Activated naive CD8-positive, alpha-beta T cell treated with anti-CD3 and anti-CD28 coated beads, Interleukin-2, amount 50 U/mL, for 16 hours (primary cell): ENCODE measurements at places on chromosomes 12 and 14.

DNA sequence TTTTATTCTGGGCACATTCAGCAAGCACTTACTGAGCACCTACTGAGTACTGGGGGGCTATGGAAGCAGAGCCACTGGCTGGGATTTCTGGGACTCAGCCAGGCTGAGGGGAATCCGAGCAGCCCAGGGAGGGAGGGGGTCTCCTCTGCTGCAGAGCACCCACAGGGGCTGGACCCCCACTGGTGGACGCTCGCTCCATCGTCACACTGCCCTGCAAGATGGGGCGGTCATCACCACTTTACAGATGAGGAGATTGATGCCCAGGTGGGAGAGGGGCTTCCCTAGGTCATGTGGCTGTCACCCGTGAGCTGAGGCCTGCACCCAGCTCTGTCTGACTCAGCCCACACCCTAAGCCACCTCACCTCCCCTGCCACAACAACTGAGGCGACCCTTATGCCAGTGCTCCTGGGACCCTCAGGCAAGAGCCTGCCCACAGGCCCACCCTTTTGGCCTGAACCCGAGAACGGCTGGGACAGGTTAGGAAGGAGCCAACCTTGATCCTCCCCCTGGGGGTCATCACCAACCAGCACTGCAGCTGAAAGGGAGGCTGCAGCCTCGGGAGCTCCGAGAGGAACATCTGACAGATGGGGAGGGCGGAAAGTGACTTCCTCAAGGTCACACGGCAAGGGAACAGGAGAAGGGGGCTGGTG is 74.4 kb downstream of the SERPINA3 start:
- no peak for DNase-seq

DNA sequence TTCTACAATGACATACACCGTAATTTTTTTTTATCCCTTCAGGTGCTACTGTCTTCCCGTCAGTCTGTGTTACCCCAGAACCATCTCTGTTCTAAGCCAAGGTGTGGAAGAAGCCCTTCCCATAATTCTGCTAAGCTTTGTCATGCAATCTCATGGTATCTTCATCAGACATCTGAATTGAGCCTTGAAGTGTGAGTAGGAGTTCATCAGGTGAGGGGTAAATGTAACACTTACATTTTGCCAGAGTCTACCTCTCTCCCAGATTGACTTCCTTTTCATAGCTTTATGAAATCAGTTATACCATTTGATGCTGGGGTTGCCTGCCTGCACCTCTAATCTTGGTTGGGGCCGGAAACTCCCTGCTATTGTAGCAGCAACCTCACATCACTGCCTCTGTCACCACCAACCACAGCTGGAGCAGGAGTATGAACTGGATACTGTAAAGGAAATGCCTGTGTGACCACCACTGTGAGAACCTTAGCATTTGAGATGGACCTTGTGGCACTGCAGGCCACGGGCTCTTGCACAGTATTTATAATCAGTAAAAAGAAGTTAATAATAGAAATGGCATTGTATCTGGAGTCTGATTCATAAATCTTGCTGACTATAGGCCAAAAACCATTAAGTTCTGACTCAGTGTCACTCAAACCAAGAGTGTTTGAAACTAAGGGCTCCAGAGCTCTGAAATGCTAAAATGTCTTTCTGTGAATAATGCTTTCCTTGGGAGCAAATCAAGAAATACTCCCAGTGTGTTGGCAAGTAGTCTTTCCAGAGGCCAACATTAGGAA is 58.7 kb upstream of the STK38L start:
- no peak for DNase-seq

DNA sequence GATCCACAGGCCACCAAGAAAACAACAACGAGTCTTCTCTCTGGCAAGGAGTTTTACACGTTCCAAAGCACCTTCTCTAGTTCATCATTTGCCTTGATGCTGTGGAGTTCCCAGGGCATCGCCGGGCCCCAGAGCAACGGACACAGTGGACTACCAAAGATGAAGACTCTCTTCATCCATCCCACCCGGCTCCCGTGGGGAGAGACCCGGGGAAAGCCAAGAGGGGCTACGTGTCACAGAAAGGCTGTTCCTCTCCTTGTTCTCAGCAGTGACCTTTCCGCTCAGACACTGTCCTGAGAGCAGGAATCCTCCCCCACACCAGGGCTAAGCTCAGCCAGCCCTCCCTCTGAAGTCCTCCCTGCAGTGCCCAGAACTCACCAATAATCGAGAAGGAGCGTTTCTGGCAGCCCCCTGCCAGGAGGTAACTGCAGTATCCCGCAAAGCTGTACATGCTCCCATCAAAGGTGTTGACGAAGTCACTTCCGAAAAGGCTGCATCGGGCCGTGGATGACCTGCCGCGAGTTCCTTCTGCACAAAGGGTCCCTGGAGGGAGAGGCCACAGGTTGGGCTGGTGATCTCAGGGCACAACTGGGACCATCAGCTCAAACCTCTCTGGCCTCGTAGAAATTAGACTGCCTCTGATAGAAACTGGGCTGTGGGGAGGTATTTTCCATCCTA is 3.5 kb downstream of the VWF start:
- no peak for DNase-seq

GRCh38 chr12:109278912-109279311 is 30.2 kb downstream of the FOXN4 start:
- DNase-seq: no peak

DNA sequence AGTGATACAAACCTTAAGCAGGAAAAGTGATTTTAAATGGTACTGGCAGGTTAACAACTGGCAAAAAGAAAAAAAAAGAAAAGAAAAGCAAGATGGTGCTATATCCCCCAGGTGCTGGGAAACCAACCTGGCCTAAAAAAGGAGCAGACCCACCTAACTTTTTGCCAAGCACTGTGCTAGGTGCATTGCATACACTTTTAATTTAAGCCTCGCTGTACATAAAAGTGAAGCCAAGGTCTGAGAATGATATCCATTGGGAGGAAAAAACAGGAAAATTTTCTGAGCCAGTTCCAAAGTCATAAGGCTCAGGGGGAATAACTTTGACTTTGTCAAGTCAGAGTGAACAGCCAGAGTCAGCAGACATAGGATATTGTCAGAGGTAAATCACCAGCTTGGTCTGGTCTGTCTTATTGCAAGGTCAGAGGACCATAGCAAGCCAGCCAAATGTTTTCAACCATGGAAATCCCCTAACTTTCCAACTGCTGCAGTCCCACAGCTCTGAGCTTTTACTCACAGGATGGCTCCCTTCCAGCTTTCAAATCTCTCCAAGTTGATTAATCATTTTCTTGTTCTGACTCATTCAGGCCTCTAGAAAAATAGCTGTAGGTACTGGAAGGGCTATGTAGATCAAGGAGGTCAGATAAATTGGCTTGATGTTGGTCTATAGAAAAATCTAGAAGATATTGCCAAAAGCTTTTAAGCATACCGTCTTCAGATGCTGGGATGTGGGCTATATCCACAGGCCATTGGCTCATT is 412.9 kb downstream of the RAD51B start:
- DNase-seq: no peak

DNA sequence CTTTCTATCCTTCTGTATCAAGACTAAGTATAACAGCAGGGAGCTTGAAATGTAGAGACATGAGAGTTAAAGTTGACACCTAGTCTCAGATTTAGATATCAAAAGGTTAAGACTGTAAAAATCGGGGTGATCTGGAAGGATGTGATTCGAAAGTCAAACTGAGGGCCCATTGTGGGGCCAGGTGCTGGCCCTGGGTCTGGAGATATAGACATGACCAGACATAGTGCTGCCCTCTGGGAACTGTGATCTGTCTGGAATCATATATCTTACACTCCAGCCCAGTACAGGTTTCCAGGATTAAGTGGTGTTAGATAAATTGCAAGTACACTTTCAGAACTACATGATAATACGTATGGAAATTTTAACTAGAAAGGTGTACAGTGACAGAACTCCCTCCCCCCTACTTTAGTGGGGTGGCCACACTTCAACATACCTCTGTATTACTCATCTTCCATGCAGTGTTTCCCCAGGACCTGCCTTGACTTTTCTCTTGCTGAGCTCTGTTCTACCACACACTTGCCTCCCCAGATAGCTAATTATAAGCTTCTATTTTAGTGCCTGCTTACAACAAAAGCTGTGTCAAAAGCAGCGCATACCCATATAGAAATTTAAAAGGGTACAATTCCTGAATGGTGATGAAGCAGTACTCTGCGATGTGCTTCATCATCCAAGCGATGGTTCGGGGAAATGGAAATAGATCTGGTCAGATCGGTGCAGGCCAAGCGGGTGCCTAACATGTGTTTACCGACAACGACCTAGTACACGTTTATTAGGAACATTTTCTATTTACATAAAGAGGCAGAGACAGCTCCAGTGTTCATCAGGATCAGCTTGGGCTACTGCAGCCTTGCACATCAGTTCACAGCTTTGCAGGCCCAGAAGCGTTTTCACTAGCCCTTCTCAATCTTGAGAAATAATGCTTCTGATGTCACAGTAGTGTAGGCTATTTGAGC is 68.7 kb downstream of the ARF6 start:
- no peak for DNase-seq

DNA sequence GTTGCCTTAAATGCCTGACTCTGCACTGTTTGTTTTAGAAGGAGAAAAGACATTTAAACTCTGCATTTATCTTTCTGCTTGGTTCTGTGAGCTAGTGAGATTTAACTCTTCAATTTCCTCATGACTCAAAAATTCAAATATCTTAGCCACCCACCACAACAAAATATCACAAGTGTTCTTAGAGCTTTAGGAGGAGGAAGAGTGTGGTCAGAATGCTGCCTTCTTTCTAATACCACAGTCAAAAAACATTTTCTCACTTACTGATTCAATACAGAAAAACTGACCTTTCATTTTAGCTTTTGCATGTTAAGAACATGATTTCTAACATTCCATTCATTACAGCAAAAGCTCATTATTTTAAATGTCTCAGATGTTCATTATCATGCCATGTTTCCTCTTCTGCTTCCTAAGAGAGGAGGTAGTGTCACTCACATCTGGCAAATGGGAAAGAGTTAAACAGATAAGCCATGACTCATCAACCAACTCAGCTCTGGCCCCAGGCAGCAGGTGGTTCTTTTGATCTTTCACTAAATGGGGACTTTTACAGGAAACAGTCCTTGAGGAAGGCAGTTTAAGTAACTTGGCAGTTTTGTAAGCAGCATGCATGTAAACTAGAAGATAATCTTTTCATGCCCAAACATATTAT is 56.4 kb upstream of the RNU6-8 start:
- DNase-seq: no peak

GRCh38 chr14:101590616-101591015 is 29.3 kb downstream of the DIO3 start:
- no peak for DNase-seq
